ENCODE measurements at places on chromosomes 16 and 17. TPM values are rescaled to one million over a fixed set of nuclear protein-coding genes. Genes with fewer than 3 reads are reported as not detected.

- DNase-seq, result no peak
Observed at GRCh38 chr16:83312718-83313245, 495.0 kb upstream of the HSBP1 start.

DNA sequence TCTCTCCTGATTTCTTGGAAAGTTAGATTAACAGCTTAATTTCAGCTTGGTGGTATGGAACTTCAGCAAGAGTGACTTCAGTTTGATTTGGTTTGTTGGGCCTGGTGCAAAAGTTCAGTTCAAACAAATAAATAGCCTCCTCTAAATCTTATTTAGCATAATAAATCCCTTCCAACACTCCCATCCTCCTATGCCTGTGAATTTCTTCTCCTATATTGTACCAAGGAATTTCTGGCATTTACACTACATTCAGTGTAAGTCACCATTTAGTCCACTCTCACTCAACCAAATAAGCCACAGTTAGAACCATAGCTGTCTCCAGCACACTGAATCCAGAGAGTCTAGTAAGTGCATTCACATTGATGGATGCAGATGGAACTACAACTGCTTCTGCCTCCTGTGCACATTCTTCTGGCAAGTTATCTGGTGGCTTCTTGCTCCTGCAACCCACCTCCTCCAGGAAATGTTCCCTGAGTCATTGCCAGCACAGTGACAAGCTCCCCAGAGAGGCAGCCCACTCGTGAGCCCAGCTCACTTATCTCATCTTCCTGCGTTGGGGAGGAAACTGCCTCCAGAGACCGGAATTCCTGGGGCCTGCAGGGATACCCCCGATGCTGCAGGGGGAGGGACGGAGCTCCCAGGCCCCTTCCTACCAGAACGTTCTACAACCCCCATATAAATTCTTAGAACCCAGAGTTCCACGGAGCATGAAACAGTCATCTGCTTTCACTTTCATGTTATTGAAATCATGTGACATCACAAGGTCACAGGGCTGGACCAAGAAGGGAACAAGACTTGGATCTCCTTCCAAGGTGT, 318.3 kb downstream of the PHKB start:
- DNase-seq, result no peak

GRCh38 chr17:66474258-66474657, 171.8 kb downstream of the PRKCA start:
- DNase-seq, result no peak

- DNase-seq, result no peak
Observed at GRCh38 chr17:43665084-43665936, 3.6 kb upstream of the MEOX1 start.

FBXW10 gene
- not detected for total RNA-seq

Data from HCT116 (cell line).